ENCODE measurements at places on chromosomes 16 and 17. TPM values are rescaled to one million over a fixed set of nuclear protein-coding genes. Genes with fewer than 3 reads are reported as not detected.

The NXN gene
- 24.0 TPM for polyA plus RNA-seq

The HOXB7 gene
- polyA plus RNA-seq: 0.39 TPM

The OTOP3 gene
- polyA plus RNA-seq: 16.1 TPM

The CHRNE gene
- 0.47 TPM for polyA plus RNA-seq

The CX3CL1 gene
- 5.0 TPM for polyA plus RNA-seq

The RCVRN gene
- 0.01 TPM for polyA plus RNA-seq

The ABHD15 gene
- 2.6 TPM for polyA plus RNA-seq

The RASD1 gene
- polyA plus RNA-seq: 1.6 TPM

The PIK3R5 gene
- polyA plus RNA-seq: 1.1 TPM

The GINS2 gene
- 3.2 TPM for polyA plus RNA-seq

The AMZ2 gene
- polyA plus RNA-seq: 32.2 TPM

The KRTAP16-1 gene
- not detected for polyA plus RNA-seq

The PIGS gene
- polyA plus RNA-seq: 30.7 TPM

The NPIPA8 gene
- polyA plus RNA-seq: 7.2 TPM

The FCSK gene
- polyA plus RNA-seq: 7.6 TPM

The KRT27 gene
- 0.05 TPM for polyA plus RNA-seq

The MBTPS1 gene
- polyA plus RNA-seq: 23.1 TPM

The KLHL10 gene
- 0.22 TPM for polyA plus RNA-seq

The TEKT5 gene
- 0.22 TPM for polyA plus RNA-seq

The HOXB13 gene
- polyA plus RNA-seq: 0.01 TPM

The CSH2 gene
- polyA plus RNA-seq: not detected

The NKD1 gene
- polyA plus RNA-seq: 1.1 TPM

Data from esophagus (tissue), 2 donors.